ENCODE measurements at places on chromosomes 6 and 20.

GRCh38 chr6:16747232-16748024 is 13.8 kb downstream of the ATXN1 start:
- DNase-seq = no peak

- DNase-seq = no peak
Observed at GRCh38 chr6:41157323-41157722, 3.2 kb upstream of the TREML1 start.

GRCh38 chr6:2990248-2990931 is 9.3 kb upstream of the NQO2 start:
- no peak for DNase-seq

DNA sequence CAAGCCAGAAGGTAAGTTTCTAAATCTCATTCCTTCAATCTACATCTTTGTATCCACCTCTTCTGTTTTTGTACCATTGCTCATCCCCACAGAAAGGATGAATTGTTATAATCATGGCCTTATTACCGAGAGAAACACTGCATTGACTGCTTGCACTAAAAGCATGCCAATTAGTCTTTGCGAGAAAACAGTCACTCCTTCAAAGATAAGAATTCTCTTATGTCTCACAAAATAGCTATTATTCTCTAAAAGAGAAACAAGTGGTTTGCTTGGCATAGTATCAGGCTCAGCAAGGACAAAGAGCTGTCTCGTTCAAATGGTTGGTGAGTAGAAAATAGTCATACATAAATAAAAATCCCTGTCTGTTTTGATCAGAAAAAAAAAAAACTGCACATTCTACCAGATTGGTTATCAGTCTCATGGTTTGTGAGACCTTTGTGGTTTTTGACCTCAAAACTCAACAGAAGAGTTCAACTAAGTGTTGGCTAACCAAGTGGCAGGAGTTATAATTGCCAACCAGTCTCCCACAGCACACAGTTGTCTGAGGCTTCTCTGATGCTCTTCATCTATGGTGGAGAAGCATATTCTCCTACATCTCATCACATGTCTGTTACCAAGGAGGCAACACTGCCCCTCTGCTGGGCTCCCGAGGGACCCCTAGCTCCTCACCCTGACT is 35.1 kb upstream of the ARMH2 start:
- no peak for DNase-seq

DNA sequence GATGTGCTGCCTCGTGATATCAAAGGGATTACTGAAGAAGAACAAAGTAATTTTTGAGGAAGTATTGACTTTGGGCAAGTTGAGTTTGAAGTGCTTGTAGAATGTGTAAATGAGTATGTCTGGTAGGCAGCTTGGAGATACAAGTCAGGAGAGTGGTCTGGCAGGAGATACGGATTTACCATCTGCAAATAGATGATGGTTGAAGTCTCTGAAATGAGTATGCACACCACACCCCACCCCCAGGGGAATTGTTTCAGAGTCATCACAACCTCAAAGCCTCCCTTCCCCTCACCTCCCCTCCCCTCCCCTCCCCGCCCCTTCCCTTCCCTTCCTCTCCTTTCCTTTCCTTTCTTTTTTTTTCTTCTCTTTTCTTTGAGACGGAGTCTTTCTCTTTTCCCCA is 16.4 kb upstream of the MCUR1 start:
- no peak for DNase-seq

GRCh38 chr6:113481458-113481857 is 375.7 kb upstream of the MARCKS start:
- DNase-seq = no peak

- no peak for DNase-seq
Observed at GRCh38 chr6:12504325-12504966, 212.1 kb upstream of the PHACTR1 start.

DNA sequence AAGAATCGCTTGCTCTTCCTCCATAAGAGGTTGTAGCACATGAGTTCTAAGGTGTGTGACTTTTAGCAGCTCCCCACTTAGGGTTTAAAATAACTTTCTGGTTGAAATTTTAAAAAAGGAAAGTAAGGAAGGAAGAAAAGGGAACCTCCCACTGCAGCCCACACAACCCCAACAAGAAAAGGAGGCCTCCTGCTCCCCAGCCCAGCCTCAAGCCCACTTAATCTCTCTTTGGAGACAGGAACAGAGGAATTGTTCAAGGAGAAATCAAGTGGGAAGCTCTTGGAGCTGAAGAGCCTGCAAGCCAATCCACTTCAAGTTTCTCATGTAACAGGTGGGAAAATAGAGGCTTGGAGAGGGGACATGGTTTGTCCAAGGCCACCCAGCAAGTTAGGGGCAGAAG is 39.1 kb upstream of the PREX1 start:
- no peak for DNase-seq

- DNase-seq = no peak
Observed at GRCh38 chr20:12014736-12015135, 97.0 kb downstream of the BTBD3 start.

DNA sequence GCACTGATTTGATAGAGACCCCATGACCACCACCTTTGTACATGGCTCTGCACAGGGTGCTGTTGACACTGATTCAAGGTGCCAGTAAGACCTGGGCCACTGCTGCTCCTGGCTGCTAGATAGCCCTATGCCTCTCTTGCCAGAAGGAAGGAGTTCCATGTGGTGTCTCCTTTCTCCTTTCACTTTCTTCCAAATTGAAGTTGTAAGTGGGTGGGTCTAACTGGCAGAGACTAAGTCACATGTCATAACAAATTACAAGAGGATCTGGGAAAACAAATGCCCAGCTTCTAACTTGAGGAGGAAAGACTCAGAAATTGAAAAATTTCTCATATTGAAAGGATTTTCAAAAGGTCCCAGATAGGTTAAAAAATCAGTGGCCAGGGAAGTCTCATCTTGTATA is 116.8 kb downstream of the TFAP2B start:
- no peak for DNase-seq

GRCh38 chr20:52978851-52979250 is 6.7 kb downstream of the TSHZ2 start:
- no peak for DNase-seq
